ENCODE measurements at places on chromosomes 1 and 21.

DNA sequence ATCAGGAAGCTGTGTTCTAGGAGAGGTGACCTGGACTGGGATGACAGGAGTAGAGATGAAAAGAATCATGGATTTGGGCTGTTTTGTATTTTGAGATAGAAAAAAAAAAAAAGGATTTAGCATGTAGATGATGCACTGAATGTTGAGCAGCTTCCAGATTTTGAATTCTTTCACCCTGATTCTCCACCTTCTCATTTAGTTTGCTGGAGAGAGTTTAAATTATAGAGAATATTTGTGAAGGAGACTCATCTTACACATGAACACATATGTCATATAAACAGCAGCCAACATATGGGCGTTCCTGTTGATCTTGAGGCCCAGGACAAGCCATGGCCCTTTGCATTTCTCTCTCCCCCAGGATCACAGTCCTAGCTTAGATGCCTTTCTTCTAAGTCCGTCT lies 7.4 kb downstream of the RPTN start:
- DNase-seq = no peak

DNA sequence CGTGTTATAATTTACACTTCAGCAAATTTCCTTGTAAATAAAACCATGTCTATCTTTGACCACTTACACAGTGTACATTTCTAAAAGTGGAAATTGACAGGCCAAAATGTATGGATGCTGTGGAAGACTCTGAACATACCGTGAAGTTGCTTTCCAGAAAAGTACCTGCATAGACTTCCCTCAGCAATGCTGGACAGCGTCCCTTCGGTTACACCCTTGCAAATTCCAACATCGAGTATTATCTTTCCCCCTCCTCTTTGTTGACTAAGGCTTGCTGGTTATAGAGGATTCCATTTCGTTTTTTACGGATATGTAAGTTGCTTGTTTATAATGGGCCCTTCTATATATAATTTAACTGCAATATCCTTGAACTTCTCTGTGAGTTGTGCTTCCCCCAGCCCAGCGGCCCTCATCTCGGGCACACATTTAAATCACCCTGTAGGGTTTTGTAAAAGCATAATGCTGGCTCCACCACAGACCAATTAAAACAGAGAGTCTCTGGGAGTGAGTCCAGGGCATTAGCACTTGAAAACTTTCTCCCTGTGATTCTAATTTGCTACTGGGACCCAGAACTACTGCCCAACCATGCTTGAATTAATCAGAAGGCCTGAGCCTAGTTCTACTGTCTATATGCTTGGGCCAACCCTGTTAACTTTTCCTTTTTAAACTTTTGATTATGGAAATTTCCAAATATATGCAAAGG lies 230.3 kb downstream of the GRIK3 start:
- no peak for DNase-seq

DNA sequence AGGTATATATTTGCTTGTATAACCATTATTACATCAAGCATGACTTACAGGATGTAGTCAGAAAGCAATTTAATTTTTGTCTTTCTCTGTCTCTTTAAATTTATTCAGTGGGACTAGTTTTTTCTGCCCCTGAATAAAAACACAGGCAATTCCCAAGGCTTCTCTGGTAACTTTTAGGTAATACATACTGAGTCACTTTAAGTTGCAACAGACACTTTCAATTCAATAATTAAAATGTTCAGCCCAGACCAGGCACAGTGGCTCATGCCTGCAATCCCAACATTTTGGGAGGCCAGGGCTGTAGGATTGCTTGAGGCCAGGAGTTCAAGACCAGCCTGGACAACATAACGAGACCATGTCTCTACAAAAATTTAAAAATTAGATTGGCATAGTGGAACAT lies 12.3 kb downstream of the SLC44A3 start:
- no peak for DNase-seq

DNA sequence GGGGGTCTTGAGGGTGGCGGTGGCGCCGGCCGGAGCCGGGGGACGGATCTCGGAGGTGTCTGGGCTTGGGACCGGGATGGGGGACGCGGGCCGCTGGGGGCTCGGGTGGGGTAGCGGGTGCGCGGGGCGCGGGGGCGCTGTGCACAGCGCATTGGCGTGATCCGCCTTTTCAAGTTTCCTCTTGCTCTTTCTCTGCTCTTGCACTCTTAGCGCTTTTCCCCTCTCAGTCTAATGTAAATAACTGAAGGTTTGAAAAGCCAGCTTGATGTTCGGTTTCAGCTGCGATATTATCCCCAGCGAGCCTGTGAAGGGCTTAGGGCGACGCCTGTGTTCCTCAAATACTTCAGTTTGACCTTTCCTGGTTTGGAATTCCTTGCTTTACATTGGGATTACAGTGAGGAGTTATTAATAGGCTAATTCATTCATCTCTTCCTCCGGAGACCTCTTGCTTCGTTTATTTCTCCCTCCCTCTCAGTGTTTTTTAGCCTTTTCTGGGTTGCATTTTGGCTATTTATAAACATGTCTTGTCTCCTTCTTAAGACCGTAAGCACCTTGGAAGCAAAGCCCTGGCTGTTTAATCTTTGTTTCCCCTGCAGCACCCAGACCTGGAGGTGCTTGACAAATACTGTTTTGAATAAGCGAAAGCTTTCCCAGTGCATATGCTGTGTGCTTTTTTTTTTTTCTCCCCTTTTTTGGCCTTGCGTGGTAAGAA lies 693 bp downstream of the RAB4A start:
- no peak for DNase-seq

GRCh38 chr1:87853576-87854351 lies 525.1 kb downstream of the LMO4 start:
- DNase-seq = no peak

- no peak for DNase-seq
Observed at GRCh38 chr1:20323613-20323920, 32.9 kb downstream of the VWA5B1 start.

- no peak for DNase-seq
Observed at GRCh38 chr1:184482136-184482535, 95.3 kb downstream of the C1orf21 start.

DNA sequence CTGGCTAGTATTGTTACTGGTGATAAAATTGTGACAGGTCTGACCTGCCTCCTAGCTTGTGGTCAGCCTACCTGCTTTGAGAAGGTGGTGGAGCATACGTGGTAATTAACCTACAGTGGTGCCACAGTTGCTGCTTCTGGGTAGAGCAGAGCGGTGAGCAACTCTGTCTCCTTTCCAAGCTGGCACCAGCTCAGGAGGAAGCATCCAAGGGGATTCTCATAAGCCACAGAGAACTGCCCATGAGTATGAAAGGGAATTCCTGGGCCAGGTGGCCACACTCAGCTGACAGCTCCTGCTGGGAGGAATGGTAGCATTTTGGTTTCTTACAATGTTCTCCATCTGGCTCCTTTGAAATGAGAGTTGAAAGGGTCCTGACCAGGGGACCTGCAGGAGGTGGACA lies 39.4 kb downstream of the ATP2B4 start:
- no peak for DNase-seq

DNA sequence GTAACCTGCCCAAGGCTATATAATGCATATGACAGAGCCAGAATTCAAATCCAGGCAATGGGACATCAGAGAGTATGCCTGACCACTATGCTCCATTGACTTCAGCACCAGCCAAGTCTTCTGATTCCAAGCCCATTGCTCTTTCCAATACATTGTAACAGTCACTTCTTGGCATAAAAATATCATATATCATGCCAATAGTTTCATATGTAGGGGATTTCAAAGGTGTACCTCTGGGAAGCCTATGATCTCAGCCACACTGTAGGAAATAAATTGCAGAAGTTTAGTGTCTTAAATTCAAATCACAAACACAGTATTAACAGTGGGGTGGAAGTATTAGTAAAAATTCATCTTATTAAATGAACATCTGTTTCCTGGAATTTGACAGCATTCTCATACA lies 30.0 kb upstream of the ROR1 start:
- no peak for DNase-seq

- no peak for DNase-seq
Observed at GRCh38 chr1:37515185-37516034, 844 bp upstream of the MEAF6 start.

DNA sequence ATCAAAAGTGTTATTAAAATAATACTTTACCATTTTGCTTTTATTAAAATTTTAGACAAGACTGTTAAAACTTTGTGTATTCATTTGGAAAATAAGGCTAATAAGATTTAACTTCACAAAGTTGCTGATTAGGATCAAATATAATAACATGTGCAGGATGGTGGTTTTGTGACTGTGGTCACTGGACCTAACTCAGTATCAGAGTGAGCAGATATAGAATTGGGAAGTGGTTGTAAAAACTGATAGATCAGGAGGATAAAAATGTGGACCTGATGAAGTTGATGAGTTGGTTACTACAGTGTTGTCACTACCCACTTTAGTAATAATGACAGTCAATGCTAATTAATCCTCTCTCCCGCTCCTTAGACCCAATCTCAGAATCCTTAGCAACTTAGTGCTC lies 186.4 kb downstream of the AKT3 start:
- no peak for DNase-seq
